ENCODE measurements at places on chromosomes 11 and 22.
A peak's percentile ranks its signal among the peaks of the same experiment; 100 is the strongest.

DNA sequence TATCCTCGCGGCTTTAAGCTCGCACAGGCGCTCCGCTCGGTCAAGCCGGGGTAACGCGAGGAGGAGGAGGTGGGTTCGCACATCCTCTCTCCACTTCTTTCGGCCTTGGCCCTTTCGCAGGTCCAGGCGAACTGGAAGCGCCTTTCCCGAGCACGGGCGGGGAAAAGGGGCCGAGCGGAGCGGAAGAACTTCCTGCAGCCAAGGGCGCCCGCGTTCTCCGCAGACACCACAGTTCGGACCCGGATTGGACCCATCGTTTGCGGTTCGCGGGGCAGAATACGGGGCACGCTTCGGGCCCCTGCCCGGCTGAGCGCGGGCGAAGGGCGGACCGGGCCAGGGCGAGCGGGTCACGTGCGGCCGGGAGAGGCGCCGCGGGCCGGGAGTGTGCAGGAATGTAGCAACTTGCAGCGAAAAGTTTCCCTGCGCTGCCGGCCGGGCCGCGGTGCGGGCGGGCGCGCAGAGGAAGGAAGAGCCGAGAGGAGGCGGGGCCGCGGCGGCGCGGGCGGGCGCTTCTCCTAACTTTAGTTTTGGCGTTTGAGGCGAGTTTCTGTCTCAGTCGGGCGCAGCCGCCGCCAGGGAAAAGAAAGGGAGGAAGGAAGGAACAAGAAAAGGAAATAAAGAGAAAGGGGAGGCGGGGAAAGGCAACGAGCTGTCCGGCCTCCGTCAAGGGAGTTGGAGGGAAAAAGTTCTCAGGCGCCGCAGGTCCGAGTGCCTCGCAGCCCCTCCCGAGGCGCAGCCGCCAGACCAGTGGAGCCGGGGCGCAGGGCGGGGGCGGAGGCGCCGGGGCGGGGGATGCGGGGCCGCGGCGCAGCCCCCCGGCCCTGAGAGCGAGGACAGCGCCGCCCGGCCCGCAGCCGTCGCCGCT, at the start of gene YAP1:
YAP1 (plus strand) TSS at position 552 of the 865 bp plus-strand sequence. CDS start 402 bp downstream, outside the sequence.
- peak; percentile 73 for DNase-seq

DNA sequence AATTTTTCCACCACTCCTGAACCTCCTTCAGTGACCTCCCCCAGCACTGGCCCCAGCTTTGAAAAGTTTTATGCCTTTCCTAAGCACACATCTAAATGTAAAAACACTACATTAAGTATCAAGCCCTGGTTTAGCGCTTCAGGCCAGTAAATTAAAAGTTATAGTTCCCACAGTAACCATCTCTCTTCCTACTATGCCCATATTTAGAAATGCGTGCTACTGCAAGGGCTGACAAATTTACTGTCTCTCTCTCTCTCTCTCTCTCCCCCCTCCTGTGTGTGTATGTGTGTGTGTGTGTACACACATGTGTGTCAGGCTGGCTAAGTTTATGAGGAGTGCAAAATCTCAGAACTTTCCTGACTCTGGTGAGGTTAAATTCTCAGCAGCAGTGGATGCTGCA, 231.4 kb downstream of the LARGE1 start:
- DNase-seq = no peak

DNA sequence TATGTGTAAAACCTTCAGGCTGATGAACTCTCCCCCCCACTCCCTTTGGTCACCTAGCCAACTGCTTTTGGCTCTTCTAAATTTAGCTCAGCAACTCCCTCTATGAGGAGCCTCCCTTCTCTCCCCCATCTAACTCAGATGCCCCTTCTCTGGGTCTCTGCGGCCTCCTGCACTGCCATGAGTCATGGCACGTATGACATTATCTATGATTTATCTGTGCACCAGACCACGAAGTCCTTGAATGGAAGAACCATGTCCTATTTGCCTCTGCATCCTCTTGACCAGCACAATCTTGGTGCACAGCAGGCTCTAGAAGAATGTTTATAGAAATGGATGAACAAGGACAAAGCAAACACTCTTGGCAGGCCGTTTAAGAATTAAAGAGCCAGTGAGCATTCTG, 46.0 kb downstream of the RPL27A start:
- DNase-seq = no peak

- no peak for DNase-seq
These were observed 6.8 kb downstream of the SC5D start for GRCh38 chr11:121299417-121299816.

DNA sequence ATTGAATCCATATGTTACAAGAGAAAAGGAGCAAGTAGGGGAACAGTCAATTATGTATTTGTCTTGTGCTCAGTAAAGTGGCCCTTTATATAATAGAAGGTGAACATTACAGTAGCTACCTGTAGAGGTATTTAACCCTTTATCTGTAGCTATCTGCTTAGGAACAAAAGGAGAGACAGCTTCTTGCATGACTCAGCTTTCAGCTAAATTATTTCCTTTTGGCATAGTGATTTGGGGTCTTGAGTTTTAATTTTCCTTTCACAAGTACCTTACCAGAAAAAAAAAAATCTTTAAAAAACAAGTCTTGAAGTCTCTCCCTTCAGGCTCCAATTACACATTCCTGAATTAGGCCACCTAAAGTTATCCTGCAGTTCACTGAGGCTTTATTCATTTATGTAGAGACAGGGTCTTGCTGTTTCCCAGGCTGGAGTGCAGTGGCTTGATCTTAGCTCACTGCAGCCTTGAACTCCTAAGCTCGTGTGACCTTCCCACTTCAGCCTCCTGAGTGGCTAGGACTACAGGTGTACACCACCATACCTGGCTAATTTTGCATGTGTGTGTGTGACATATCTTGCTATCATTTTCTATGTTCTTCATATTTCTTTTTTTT, 32.6 kb upstream of the RCE1 start:
- no peak for DNase-seq

DNA sequence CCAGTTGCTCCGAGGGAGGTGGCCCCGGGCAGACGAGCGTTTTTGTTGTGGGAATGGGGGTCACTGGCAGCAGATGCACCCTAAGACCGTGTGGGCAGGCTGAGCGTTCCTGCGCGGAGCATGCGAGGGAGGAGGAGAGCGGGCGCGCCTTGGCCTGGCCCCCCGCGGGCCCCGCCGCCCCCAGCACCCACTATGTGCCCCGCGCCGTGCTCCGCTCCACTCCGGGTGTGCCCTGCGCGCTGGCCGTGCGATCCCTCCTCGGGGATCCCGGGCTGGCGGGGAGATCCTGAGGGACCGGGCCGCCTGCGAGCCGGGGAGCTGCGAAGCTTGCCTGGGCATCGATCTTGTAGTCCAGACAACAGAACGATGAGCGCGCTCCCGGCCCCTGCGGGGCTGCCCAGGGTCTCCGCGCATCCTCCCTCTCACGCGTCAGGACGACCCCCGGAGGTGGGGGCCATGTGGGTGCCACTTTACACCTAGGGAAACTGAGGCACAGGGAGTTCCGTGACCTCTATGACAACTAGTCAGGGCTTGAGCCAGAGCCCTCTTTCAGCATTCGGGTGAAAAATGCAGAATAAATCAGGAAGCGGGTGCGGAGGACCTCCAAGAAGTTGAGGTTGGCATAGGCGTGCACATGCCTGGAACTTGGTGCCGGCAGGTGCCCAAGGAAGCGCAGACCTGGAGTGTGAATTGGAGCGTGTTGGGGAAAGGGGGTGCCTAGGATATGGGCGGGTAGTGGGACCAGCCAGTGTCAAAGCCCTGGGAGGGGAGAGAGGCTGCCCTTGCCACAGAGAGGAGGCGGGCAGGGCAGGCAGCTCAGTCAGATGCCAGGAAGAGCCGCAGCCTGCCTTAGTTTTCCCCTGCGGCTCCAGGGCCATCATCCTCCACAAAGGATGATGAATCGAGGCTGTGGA, 1.3 kb upstream of the KMT5B start:
- no peak for DNase-seq

- no peak for DNase-seq
These were observed 13.4 kb upstream of the GCAT start for GRCh38 chr22:37794376-37794775.

- no peak for DNase-seq
These were observed 4.2 kb downstream of the RAB1B start for GRCh38 chr11:66272596-66272995.

- DNase-seq = peak; percentile 41
These were observed 585 bp downstream of the CYB5R3 start for GRCh38 chr22:42648368-42649245.

DNA sequence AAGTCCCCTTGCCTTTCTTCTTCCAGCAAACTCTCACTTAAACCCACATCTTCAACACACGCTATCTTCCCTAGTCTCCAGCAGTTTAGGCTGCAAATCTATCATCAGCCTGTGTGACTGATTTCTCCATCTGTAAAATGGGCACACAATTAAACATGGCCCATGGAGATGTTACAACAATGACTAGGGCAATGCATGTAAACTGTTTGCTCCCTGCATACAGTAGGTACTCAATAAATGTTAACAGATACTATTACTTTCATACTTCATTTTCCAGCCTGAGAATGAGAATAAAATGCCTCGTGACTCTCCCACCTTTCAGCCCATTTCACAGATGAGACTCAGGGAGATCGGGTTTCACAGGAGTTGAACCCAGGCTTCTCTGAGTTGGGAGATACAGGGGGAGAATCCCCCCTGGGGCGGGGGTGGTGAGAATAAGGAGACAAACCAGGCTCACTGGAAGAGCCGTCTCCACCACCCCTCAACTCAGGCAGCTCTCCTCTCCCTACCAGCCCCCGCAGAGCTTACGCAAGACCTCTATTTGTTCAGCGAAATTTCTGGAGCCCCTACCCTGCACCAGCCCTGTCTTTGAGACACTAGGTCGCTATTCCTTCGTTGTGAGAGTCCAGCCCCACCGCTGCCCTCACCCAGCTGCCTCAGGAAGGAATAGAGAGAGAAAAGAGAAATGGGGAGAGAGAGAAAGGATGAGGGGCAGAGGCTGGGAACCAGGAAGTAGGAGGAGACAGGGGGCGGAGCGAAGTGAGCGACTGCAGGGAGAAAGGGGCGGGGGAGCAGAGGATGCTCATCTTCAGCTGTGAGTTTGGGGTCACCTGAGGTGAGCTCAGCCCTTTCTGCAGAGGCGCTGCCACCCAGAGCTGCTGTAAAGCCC, 42.1 kb upstream of the KLHL35 start:
- peak; percentile 34 for DNase-seq

DNA sequence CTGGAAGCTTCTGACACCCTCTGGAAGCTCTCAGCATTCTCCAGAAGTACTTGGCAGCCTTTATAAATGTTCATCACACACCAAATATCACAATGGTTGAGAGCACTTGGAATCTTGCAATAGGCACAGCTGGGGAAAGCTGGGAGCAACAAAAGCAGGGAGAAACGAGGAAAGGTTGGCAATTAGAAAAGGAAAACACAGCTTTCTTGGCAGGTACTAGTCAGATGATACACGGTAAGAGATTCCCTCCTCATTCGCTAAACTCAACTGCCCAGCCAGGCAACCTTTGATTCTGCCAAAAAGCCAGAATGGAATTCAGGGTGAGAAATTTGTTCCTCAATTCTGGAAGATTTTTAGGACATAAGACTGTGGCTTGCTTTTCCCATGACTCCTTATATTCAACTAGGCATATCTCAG, 576.9 kb upstream of the ANO5 start:
- DNase-seq = no peak

GRCh38 chr11:11742486-11742885, 99.3 kb upstream of the USP47 start:
- no peak for DNase-seq

DNA sequence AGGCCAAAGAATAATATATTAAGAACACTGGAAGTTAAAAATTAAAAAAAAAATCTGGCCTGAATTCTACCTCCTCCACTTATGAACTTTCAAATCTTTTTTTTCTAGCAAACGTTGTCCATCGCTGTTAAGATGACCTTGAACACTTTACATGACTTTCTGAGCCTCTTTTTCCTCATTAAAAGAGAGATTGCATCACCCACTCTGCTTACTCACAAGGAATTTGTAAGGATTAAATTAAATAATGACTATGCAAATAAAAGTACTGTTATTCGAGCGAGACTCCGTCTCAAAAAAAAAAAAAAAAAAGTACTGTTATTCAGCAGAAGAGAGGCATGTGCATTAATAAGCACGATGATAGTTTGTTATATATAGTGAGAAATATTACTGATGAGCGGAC, 285.1 kb upstream of the CCDC90B start:
- DNase-seq = no peak

GRCh38 chr11:123653827-123654565, 428 bp downstream of the SCN3B start:
- DNase-seq = peak; percentile 2

- DNase-seq = no peak
These were observed 35.3 kb upstream of the SEPTIN5 start for GRCh38 chr22:19678949-19679521.

DNA sequence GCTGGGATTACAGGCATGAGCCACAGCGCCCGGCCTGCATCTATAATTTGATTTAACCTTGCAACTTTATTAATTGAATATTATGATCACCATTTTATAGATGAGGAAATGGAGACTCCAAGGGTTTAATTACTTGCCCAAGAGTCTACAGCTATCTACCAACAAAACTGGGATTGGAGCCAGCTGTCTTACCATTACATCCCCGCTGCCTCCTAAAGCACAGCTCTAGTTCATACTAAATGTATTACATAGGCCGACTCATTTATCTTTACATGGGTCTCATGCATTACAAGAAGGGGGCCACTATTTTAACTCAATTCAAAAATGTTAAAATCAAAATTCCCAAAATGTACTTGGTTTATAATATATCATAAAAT, 14.1 kb upstream of the TMA7B start:
- no peak for DNase-seq

DNA sequence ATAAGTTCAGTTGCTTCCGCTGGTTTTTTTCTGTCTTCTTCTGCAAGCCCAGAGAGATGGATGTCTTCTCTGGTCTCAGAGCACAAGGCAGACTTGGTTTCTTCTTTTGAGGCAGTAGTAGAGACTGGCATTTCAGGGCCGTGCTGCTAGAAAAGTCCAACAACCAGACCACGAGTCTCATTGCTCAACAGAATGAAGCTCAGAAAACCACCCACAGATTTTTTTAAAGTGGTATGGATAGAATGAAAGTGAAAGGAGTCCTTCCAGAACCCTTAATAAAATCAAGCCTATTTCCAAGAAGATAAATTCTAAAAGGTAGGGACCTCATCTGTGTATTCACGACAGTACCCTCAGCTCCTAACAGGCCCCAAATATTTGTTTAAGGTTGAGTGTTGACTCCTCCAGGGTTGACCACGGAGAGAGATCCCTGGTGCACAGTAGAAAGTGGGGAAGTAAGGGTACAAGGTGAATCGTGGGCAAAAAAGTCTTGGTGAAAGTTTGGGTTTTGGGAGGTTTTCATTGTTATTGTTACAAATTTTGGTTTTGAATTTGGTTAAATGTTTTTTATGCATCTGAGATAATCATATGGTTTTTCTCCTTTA, 43.6 kb upstream of the DDX6 start:
- peak; percentile 89 for DNase-seq

- DNase-seq = no peak
These were observed 1.4 kb downstream of the FOSL1 start for GRCh38 chr11:65898656-65899355.

GRCh38 chr11:123194337-123195187, 486 bp downstream of the CLMP start:
- no peak for DNase-seq

GRCh38 chr22:17957204-17957603, 67.2 kb downstream of the MICAL3 start:
- no peak for DNase-seq

All from suppressor macrophage treated with lipopolysaccharide for 4 hours (primary cell).